Brain pericyte (primary cell): ENCODE measurements at places on chromosomes 4 and X.

DNA sequence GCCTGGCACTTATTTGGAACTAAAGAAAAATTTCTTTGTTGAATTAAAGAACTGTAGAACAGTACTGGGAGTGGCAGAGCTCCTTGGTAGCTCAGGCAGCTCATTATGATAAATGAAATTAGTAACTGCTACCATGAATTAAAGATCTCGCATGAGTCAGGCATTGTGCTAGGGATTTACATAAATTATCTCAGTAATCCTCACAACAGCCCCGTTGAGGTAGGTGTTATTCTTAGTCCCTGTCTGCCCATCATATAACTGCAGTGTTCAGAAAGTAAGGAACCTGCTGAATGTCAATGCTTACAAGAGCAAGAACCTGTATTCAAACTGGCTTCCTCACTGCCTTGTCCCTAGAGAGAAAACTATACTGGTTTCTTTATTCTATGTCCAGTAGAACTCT is 108.3 kb downstream of the NLGN4X start:
- DNase-seq = no peak

GRCh38 chrX:46978341-46979291 is 66.4 kb downstream of the JADE3 start:
- peak; percentile 32 for DNase-seq

DNA sequence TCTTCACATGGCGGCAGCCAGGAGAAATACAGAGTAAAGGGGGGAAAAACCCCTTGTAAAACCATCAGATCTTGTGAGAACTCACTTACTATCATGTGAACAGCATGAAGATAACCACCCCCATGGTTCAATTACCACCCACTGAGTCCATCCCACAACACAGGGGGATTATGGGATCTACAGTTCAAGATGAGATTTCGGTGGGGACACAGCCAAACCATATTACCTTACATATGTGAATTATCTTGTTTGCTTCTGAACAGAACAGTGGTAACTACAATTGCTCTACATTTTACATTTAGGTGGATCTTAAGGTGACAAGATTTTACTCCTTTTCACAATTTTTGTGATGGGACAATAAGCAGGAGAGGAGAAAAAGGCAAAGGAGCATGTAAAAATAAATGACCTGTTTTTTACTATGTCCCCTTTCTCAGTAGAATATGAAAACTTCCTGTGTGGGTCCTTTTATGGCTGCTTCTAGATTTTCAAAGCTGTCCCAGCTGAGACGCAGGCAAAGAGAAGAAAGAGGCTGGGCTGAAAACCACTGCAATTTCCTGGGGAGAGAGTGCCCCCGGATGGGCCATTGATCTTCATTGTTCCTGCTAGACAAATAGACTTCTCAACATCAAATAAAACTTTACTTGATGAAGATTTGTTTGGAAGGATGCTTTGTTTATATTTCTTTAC is 45.9 kb upstream of the PGM2 start:
- no peak for DNase-seq

GRCh38 chrX:134480061-134480460 is 20.1 kb downstream of the HPRT1 start:
- DNase-seq = no peak

GRCh38 chrX:144840616-144841015 is 406.7 kb upstream of the SPANXN1 start:
- no peak for DNase-seq

DNA sequence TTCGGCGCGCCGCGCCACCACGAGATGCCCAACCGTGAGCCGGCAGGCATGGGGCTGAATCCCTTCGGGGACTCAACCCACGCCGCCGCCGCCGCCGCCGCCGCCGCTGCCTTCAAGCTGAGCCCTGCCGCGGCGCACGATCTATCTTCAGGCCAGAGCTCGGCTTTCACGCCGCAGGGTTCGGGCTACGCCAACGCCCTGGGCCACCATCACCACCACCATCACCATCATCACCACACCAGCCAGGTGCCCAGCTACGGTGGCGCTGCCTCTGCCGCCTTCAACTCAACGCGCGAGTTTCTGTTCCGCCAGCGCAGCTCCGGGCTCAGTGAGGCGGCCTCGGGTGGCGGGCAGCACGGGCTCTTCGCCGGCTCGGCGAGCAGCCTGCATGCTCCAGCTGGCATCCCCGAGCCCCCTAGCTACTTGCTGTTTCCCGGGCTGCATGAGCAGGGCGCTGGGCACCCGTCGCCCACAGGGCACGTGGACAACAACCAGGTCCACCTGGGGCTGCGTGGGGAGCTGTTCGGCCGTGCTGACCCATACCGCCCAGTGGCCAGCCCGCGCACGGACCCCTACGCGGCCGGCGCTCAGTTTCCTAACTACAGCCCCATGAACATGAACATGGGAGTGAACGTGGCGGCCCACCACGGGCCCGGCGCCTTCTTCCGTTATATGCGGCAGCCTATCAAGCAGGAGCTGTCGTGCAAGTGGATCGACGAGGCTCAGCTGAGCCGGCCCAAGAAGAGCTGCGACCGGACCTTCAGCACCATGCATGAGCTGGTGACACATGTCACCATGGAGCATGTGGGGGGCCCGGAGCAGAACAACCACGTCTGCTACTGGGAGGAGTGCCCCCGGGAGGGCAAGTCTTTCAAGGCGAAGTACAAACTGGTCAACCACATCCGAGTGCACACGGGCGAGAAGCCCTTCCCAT is 1.1 kb downstream of the ZIC3 start:
- no peak for DNase-seq

GRCh38 chrX:105315248-105315647 is 94.8 kb upstream of the TEX13A start:
- DNase-seq = no peak

DNA sequence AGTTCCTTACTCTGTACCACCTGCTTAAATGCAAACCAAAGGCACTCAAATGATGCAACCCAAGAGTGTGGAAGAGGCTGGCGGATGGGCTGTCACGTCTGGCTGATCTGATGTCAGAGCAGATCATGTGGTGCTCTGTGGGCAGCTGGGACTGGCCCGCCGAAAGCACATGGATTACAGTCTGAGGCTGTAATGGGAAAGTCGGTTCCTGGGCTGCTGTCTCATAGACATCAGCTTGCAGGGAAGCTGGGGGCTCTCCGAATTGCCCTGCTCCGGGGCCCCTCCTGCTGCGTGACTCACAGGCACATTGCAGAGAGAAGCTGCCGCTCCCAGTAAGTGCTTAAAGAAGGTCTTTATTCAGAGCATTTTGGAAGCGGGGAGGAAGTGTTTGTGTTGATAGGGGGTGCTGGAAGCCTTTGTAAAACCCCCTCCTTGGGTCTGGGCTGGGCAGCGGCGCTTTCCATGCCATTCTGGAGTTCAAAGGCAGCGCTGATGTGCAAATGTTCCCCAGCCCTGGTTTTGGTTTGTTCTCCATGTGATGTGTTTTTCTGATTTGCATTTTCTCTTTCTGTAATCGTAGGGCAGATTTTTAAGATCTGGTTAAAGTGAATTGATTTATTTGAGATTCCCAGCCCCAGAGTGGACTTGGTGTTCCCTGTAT is 181.1 kb downstream of the LARP7 start:
- peak; percentile 59 for DNase-seq

DNA sequence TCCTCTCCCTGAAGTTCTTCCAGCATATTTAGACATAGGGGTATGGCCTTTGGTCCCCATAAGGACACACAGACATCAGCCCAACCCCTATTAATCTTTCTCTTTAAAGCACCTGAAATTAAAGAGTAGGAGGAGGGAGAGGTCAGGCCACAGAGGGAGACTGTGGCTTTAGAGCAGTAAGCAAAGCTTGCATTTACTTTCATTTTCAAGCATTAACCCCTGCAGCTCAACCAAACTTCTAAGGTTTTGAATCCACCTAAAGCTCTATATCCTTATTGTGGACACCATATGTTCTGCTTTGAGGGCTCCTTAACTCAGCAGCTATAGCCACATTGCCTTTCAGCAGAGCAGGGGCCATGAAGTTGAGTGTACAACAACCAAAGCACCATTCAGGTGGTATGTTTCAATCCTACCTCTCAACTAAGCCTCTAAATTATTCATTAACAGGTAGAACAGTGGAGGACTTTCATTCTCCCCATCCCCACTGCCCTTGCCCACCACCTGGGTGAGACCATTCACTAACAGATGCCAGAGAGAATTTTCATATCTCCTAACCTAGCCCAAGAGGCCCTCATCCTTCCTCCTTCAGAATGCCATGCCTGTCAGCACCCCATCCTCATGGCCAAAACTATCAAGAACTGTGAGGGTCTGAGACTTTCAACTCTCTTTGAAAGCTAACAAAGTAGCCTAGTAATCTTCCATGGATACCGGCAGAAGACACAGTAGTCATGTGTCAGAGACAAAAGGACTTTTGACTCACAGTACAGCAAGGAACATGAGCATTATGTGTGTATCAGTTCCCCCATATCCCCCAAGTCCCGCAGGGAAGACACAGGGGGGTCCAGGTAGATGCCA is 20.8 kb downstream of the LIN54 start:
- no peak for DNase-seq
